ENCODE measurements at places on chromosomes 11 and 22. TPM values are rescaled to one million over a fixed set of nuclear protein-coding genes. Genes with fewer than 3 reads are reported as not detected.
A peak's percentile ranks its signal among the peaks of the same experiment; 100 is the strongest.

Gene ASCL2
- total RNA-seq, result 2.2 TPM

Gene OR2AT4
- total RNA-seq, result 0.22 TPM

DNA sequence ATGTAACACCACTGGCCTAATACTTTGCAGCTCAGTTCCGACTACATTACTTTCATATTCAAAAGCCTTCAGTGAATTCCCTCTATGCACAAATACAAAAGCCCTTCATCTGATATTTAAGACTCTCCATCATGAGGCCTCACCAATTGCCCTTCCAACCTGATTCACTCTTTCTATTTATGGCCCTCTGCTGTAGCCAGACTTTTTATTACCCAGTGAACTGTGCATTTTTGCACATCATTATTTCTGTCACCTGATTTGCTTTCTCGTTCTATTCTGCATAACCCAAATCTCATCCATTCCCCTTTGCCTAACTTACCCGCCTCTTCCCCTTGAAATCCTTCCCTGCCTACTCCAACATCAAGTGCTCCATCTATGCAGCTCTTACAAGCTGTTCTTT lies 78.3 kb downstream of the BBOX1 start:
- no peak for DNase-seq

GRCh38 chr22:28105413-28105812 lies 186.4 kb upstream of the PITPNB start:
- DNase-seq, result no peak

- no peak for DNase-seq
These were observed 72.9 kb upstream of the RASSF10 start for GRCh38 chr11:12936200-12936599.

DNA sequence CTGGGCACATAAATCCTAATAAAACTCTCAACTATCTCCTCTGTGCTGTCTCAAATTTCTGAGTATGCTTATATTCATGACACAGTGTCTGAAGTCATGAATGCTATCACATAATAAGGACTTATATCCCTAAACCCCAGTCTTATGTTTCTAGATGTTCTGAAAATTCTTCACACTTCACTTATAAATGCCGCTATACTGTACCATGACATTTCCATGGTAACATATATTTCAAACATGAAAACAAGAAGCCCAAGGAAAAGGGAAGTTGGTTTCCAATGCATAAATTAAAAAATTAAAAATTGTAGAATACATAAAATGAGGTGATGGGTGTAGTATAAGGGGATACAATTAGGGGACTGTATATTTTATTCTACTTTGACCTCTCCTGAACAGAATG lies 11.7 kb downstream of the GVQW3 start:
- DNase-seq, result no peak

- peak; percentile 48 for DNase-seq
These were observed 12.9 kb downstream of the USP28 start for GRCh38 chr11:113862435-113862834.

DNA sequence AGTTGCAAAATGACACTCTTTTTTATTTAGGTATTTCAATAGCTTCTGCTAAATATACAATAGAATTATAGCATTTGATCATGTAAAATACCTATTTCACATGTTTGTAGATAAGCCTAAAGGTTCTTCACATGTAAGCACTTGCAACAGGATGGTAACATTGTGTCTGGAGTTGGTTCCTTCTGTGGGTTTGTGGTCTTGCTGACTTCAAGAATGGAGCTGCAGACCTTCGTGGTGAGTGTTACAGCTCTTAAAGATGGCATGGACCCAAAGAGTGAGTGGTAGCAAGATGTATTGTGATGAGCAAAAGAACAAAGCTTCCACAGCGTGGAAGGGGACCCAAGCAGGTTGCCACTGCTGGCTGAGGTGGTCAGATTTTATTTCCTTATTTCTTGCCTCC lies 246.4 kb upstream of the PDGFD start:
- no peak for DNase-seq

- DNase-seq, result no peak
These were observed 94.8 kb downstream of the TEAD1 start for GRCh38 chr11:12768726-12769673.

DNA sequence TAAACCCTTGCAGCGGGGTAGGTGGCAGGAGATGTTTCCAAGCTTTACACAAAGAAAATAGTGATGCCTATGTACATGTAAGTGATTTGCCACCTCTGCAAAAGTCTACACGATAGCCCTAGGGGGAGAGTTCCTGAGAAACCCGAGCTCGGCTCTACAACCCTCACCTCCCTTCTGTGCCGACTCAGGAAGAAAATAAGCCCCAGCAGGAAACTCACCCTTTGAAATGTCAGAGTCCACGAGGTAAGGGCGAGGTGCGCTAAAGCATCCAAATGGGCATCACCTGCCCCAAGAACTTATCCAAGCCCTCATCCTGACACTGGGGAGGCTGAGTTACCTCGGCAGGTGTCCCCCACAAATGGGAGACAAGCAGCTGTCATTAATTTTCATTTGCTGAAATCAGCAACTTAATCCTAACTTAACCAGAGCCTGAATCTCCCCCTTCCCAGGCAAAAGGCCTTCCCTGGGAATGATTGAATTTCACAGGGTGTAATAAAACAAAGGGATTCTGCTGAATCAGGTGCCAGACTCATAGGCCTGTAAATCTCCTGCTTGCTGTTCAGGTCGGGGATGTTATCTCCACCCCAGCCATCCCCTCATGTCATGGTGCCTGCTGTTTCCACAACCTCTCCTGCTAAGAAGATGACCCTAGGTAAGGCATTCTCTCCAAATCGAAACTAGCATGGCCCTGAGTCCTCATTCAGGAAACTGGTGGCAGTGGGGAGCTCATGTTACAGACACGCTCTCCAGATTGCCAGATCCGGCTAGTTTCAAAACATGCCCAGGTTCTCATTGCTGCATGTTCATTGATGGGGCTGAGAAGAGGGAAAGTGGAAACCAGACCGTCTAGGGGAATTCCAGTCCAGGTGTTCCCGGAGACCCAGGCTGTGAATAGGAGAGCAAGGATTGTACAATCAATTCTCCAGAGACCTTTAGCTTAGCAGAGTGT lies 105.3 kb upstream of the KIRREL3 start:
- DNase-seq, result peak; percentile 72

DNA sequence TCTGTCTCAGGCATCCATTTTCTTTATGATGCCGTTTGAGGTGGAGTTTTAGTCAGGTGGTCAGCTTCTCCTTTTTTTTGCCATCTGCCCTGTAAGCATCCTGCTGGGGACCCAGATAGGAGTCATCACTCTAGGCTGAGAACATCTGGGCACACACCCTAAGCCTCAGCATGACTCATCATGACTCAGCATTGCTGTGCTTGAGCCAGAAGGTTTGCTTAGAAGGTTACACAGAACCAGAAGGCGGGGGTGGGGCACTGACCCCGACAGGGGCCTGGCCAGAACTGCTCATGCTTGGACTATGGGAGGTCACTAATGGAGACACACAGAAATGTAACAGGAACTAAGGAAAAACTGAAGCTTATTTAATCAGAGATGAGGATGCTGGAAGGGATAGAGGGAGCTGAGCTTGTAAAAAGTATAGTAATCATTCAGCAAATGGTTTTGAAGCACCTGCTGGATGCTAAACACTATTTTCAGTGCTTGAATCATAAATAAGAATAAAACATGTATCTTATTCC lies 10.9 kb upstream of the HBE1 start:
- peak; percentile 39 for DNase-seq

DNA sequence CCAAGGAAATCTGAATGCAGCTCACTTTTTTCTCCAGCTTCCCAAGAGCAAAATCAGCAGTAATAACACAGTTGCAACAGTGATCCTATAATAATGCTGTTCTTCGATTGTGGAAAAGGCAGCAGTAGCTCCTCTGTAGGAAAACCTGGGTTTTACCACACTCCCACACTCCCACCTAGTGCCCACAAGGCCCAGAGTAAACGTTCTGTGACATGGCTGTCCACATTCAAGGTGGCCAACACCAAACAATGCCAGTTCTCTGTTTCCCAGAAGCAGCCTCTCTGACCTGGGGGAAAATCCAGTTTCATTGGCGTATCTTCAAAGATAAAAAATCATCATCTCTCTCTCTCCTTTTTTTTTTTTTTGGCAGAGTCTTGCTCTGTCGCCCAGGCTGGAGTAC lies 40.2 kb downstream of the WT1 start:
- DNase-seq, result no peak

Gene EIF3M
- 1,051 TPM for total RNA-seq

DNA sequence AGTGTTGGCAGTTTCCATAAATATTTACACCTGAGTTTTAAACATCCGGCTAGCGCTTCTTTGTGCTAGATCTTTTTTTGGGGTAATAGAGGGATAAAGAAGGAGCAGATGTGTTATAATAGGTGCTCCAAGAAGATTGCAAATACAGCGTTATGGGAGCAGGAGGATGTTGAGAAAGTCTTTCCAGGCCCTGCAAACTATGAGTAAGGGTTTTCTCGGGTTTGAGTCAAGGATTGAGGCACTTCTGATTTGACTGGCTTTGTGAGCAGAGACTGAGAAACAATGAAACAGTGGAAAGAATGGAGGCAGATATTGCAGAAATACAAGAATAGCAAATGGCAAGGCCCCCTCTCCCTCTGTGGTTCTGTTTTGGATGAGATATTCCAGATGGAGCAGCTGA lies 155.0 kb upstream of the TIMP3 start:
- no peak for DNase-seq

DNA sequence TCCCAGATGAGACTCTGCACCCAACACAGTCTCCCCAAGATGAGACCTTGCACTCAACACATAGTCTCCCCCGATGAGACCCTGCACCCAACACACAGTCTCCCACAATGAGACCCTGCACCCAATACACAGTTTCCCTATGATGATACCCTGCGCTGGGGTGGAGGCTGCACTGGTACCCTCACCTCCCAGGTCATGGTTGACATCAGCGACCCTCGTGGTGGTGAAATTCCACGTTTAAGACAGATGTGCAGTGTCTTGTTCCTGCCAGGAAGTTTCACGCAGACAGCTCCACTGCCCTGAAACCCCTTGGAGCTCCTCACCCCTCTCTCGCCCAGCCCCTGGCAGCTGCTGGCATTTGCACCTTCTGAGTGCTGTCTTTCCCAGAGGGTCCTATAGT lies 9.5 kb downstream of the MUC5AC start:
- DNase-seq, result no peak
